Stimulated activated CD4-positive, alpha-beta T cell treated with anti-CD3 and anti-CD28 coated beads, Interleukin-4, amount 100 ng/mL, for 4 hours (primary cell): ENCODE measurements at places on chromosomes 13 and 19.

DNA sequence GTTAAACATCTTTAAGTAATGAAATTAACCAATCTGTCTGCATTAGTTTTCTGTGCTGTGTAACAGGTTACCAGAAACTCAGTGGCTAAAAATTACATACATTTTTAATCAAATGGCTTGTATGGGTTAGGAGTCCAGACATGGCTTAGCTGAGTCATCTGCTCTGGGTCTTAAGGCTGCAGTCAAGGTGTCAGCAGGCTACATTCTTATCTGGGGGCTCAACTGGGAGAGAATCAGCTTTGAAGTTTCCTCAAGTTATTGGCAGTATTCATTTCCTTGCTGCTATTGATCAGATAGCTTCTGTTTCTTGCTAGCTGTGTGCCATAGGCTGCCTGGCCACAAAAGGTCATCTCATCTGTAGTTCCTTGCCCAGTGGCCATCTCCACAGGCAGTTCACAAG is 1163.0 kb downstream of the DIAPH3 start:
- no peak for DNase-seq

GRCh38 chr13:113324398-113324797 is 27.4 kb downstream of the LAMP1 start:
- no peak for DNase-seq

- no peak for DNase-seq
Observed at GRCh38 chr13:36028359-36029025, 102.7 kb downstream of the DCLK1 start.

- DNase-seq, result no peak
Observed at GRCh38 chr13:94559222-94559795, 36.6 kb downstream of the TGDS start.

GRCh38 chr13:81406022-81406421 is 1065.1 kb upstream of the SPRY2 start:
- no peak for DNase-seq

DNA sequence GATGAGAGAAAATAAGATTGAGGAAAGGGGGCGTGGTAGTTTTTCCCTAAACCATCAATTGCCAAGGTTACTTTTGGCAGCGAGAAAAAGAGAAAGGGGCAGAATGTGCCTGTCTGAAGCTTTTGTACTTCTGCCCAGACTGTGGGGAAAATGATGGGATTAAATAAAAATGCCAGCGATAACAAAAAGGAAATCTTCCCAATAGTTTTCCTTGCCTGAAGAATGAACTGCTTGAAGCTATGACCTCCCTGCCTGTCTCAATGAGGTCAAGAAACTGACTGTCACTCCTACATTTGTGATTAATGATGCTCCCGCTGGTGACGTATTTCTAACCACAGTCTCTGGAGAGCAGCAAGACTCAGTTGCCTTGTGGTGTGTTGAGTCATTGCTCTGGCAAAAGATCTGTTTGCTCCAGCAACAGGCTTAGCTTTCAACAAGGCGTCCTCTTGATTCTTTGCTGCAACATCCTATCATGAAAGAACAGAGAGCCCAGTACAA is 1051.5 kb downstream of the DIAPH3 start:
- no peak for DNase-seq

- DNase-seq, result peak; percentile 27
Observed at GRCh38 chr19:8445488-8446001, 770 bp downstream of the HNRNPM start.

DNA sequence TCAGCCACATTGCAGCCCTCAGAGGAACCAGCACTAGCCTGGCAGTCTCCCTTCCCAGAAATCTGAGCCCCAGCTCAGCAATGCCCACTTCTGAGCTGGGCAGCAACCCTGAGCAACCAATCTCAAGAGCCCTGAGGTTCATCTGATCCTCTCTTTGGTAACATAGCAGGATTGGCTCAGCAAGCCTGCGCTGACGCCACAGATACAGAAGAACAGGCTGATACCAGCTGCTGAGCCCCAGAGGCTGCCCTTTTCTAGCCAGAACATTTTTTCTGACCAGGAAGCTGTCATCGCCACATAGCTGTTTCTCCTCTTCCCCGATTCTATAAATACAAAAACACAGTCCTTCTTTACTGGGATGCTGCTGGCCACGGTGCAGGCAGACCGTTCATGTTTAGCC is 59.8 kb downstream of the TRPM4 start:
- no peak for DNase-seq
